GM20000 (cell line): ENCODE measurements at places on chromosomes 4 and X.

GRCh38 chrX:129511689-129512088, 11.6 kb downstream of the SMARCA1 start:
- DNase-seq: no peak

- DNase-seq: peak; percentile 32
Observed at GRCh38 chr4:87853108-87853507, 20.3 kb downstream of the MEPE start.

- no peak for DNase-seq
Observed at GRCh38 chr4:105246712-105247111, 100.0 kb downstream of the TET2 start.

GRCh38 chr4:1026115-1026514, 14.7 kb downstream of the FGFRL1 start:
- peak; percentile 95 for DNase-seq

DNA sequence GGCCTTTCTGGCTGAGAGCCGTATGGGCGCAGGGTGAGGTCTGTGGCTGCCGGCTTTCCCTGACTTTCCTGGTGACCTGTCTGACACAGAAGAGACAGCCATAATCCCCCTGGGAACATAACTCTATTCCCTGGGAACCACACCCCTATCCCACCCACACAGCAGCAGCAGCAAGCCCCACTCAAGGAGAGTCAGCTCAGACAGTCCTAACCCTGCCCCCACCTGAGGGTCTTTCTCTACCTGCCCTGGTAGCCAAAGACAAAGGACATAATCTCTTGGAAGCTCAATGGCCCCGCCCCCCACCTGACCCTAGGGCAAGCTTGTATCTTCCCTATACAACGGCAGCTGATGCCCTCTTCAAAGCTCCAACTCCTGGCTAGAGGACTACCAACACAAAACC, 74.6 kb downstream of the PABPC4L start:
- DNase-seq: no peak

GRCh38 chrX:109684136-109684535, 48.9 kb downstream of the ACSL4 start:
- no peak for DNase-seq

GRCh38 chr4:61202638-61203435, 2.7 kb downstream of the ADGRL3 start:
- DNase-seq: peak; percentile 18

DNA sequence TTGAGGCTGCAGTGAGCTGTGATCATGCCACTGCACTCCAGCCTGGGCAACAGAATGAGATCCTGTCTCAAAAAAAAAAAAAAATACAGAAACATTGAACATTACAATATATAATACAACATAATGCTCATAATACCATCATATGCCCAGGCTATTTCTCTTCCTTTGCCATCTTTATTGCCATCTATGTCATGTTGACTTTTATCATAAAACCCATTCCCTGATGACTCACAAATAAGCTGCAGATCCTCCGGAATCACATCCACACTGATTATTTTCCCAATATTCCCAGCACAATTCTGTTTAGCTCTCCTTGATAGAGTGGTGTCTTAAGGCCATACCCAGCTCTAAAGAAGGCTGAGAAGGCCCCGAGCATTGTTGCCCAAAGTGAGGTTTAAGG, 9.2 kb upstream of the FBXW7 start:
- no peak for DNase-seq

DNA sequence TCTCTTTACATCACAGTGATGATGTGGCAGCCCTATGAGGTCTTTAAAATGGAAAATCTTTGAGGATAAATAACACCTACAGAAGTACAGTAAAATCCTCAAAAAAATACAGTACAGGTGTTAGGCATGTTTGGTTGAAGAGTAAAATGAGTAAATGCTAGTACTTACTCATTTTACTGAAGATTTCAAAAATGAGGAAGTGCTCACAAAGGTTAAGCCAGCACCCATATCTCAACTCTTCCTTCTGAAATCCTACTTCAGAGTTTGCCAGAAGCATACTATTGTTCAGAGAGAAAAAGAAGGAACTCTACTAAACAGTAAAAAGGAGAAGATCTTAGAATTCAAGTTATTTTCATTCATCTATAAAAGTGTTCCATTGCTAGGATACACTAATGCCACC, 130.9 kb downstream of the CBR4 start:
- peak; percentile 49 for DNase-seq

- DNase-seq: no peak
Observed at GRCh38 chrX:35432056-35432455, 366.1 kb upstream of the MAGEB16 start.

DNA sequence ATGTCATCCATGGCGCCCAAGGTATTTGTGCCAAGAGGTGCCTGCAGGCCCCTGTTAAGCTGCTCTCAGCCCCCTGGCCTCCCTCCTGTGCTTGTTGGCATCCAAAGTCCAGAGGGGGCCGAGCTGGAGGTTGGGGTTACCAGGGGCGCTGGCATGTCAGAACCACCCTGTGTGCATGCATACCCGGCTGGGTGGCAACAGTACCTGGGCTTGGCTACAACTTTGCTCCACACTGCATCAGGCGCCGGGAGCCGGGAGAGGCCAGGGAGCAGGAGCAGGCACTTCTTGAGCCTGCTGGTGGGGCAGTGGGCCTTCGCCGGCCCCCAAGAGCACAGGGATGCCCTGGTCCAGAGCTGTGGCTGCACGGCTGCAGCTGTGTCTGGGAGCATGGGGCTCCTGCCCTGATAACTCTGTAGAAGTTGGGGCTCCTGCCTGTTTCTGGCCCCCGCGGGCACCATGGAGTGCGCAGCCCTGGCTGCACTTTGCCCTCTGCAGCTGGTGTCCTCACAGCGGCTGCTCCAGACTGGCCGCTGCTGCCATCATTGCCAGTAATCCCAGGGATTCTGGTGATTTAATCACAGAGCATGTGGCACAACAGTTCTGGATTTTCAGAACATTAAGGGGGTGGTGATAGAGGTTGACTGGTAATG, 130.3 kb downstream of the ARHGAP10 start:
- DNase-seq: no peak

DNA sequence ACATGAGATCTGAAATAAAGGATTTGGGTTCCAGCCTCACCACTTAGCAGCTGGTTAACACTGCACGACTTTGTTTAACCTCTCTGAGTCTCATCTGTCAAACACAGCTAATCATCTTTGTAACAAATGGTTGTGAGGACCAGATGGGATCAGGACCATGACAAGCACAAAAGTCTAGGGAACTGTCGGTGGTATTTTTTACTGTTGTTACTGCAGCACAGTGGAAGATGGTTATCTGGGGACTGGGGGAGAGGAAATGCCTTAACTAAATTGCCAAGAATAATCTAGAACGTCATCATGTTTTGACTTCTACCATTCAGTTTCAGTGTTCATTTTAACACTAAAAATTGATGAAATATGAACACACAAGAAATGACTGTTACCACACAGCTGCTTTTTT, 99.5 kb downstream of the ADGRA3 start:
- no peak for DNase-seq

DNA sequence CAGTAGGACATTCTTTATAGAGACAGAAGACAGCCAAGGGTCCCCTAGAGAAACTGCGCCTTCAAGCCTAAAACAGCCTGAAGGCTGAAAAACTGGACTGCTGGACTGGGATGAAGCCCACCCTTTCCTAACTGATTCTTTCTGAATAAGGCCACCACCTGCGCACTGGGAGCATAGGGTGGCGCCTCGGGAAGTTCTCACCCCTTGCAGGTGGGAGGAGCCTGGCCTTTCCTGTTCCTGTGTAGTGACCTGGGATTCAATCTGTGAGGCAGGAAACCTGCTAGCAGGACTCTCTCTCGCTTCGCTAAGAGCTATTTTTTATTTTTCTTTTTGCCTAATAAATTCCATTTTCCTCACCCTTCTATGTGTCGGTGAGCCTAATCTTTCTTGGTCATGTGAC, 61.8 kb upstream of the KLHL13 start:
- no peak for DNase-seq

DNA sequence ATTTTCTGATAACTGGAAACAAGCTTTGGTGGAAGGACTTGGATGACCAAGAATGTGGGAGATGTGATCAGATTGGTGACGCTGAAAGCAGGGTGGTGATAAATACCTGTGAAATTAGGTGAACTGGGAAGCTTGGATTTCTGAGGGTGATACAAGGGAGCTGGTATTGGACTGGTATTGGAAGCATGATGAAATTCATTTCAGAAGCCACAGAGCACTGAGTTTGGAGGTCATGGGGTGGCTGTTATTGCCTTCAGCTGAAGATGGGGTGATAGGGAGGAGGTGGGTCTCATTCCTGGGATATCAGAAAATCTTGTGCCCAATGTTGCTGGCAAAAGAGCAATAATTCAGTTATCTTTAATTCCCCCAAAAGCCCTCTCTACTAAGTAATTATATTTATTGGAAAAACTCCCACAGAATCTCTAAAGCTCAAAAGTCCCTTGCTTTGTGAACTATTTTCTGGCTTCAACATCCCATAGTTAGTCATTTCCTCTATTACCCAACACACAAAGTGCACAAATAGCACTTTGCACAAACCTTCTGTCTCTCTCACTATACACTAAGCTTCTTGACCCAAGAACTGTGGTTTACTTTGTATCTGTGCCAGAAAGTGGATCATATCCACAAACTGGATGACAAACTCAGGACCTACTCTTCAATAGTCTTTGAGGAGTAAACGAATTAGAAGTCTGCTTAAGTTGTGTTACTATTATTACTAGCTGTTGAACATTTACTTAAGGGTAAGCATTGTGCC, 23.1 kb upstream of the CAMK2D start:
- DNase-seq: no peak

DNA sequence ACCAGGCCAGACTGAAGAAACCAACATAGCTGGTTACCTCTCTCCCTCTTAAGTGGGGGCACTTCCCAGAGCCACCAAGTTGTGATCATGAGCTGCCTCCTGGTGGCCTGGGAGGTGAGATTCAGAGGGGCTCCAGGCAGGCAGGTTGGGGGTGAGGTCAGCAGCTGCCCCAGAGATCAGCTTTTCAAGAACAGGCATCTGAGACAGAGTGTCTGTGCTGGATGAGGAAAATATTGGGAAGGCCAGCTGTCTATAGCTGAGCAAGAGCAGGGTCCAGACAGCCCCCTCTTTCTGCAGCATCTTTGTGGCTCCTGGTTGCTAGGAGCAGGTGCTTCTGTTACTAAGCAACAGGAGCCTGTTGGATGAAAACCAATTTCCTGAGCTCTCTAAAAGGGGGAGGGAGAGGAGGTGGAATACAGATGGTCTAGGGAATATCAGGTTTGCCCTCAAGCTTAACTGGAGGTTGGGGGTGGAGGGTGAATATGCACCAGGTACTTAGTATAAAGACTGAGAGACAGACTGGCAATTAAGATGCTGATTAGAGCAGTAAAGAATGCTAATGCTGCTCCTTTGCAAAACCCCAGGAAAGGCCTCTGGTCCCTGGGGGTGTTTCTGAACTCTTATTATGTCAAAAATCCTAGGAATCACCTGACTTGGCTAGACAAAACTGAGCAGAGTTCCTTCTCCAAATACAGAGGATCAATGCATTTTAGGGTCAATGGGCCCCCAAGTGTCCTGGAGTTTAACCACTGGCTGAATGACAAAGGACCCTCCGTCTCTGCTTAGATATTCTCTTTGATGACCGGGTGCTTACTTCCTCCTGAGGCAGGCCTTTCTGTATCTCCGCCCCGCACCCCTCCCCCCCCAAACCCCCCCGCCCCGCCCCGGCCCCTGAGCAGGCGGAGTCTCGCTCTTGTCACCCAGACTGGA, 21.4 kb downstream of the ZCCHC13 start:
- DNase-seq: no peak

DNA sequence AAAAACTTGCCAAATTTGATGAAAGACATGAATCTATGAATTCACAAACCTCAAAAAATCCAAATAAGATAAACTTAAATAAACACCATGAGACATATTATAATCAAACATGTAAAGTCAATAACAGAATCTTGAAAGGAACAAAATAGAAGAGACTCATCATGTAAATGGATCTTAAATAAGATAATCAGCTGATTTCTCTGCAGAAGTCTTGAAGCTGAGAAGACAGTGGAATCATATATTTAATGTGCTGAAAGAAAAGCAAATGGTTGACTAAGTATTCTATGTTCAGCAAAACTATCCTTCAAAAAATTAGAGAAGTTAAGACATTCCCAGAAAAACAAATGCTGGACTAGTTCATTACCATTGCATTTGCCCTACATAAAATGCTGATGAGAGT, 215.7 kb upstream of the SPIN4 start:
- no peak for DNase-seq

DNA sequence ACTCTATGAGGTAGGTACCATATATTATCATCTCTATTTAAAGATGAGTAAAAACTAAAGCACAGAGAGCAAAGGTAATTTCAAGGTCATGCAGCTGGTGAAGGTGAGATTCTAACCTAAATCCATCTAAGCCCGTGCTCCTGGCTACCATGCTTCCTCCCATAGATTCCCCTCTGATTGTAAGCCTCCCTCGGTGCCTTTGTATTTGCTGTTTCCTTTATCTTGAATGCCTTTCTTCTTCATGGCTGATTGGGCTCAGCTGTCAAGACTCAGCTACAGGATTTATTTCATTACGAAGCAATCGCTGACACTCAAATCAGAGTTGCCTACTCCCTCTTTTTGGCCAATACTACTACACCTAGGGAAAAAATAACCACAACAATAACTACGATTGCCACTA, 217.1 kb downstream of the ARAP2 start:
- DNase-seq: no peak

DNA sequence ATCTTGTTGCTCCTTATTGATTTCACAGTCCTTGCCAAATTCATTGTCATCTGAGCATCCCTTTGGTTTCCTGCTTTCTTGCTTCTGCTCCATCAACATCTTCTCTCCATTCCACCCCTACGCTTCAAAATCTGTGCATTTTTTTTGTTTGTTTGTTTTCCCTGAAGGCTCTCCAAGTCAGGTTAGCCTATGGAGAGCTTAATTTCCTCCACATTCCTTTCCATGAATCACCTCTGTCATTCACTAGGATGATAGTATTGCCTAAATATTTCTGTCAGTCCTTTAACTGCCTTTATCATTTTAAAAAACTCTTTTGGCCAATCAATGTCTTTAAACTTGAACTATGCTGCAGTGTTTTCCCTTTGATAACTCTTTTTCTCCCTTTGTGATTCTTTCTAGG, 67.7 kb downstream of the PPARGC1A start:
- no peak for DNase-seq

GRCh38 chr4:19455196-19455595, 796.5 kb upstream of the SLIT2 start:
- no peak for DNase-seq

DNA sequence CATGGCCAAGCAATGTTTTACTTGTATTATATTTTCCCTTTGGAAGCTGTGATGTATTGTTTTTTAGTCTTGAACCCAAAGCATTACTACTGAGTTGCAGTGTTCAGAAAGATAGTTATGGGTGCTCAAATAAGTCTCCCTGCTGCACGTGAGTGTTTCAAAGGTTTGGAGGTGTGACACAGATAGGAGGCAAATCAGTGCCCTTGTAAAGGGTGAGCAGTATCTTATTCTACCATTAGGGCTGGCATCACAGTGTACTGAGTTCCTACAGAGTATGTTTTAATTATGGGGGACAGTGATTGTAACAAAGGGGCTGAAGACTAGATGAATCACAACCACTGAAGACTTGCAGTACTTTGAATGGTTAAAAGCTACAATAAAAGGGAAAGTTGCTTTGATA, 38.3 kb downstream of the NOCT start:
- DNase-seq: no peak

- DNase-seq: no peak
Observed at GRCh38 chr4:123583043-123583442, 186.4 kb downstream of the SPRY1 start.
